ENCODE measurements at places on chromosomes 7 and 10.

GRCh38 chr7:13386741-13387140 is 602.7 kb downstream of the ETV1 start:
- no peak for DNase-seq

DNA sequence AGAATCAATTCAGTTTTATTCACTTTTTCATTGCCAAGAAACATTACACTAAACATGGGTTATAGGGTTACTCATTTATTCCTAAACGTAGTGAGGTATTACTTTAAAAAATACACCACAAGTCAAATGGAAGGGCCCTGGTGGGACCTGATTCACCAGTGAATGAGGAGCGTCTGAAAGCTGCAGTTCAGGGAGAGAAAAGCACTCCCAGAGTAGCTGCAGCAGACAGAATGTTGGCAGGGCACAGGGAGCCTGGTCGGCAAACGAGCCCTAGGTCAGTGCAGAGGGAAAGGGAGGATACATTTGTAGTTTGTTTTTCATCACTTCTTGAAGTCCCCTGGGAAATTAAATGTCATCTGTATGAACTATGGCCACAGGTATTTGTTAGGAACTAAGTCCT is 361.7 kb upstream of the ETV1 start:
- no peak for DNase-seq

DNA sequence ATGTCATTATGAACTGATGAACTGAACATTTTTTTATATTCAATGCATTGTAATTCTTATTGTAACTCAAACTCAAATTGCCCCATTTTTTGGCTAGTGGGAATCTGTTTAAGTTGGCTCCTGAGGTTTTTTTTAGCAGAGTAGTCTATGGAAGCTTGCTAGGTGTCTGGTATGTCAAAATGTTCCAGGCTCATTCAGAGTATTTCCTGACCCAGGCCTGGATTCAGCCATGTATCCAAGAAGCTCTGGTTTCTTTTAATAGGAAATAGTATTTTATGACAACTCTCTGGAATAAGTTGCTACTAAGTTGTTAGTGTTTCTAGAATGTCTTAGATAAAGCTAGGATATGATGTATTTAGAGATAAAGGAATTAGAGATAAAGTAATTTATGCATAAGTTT is 288.0 kb downstream of the ARL4A start:
- no peak for DNase-seq

DNA sequence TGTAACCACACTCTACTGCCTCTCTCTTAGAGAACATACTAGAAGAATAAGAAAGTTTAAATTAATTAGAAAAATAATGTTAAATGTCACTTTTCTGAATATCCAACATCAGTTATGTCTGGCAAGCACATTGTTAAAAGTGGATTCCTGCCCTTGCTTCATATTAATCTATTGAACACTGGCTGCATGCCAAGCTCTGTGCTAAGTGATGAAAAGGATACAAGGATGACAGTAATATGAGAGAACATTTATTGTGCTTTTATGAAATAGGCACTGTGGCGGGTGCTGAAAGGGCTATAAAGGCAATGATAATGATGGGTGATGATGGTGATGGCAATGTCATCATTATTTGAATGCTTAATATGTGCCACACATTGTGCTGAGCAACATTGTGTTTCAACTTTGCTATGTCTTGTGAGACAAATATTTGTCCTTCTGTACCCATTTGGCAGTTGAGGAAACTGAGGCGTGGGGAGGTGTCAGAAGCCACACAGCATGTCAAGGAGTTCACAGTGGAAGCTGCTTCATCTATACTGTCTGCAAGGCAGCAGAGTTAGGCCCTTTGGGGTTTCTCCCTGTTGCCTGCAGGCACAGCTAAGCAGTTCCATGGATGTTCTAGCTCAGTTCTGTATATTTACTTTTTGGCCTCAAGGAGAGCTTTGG is 64.2 kb upstream of the RAPGEF5 start:
- no peak for DNase-seq

- DNase-seq, result no peak
These were observed 77.0 kb upstream of the SEMA3A start for GRCh38 chr7:84271543-84271942.

Measured in foreskin melanocyte (primary cell).